Osteoblast (primary cell): ENCODE measurements at places on chromosomes 11 and 22. TPM values are rescaled to one million over a fixed set of nuclear protein-coding genes. Genes with fewer than 3 reads are reported as not detected.

DNA sequence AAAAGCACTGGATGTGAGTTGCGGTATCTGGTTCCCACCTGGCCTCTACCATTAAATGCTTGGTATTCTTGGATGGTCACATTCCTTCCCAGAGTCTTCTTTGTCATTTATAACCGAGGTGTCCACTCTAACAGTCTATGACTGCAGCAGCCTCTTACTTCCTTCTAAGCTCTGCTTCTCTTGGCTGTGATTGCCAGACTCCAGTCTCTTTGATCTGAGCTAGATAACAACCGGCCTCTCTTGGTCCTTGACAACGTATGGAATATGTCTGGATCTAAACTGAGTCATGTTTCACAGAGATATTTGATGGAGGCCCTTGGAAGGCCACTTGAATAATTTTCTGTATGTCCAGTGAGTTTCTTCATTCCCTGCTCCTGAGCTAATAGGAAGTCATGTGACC lies 141.6 kb upstream of the TENM4 start:
- no peaks in the 10 kb centered on the region for H3K27me3 ChIP-seq
- DNase-seq = no peak
- no peaks in the 10 kb centered on the region for H3K36me3 ChIP-seq
- H3K4me3 ChIP-seq = no peak overlapping the region
- H3K27ac ChIP-seq = no peak overlapping the region
- H3K4me1 ChIP-seq = no peaks in the 10 kb centered on the region

GRCh38 chr11:2588809-2589537 lies 110.8 kb downstream of the KCNQ1OT1 start:
- H3K27ac ChIP-seq = no peak overlapping the region
- no peaks in the 10 kb centered on the region for H3K27me3 ChIP-seq
- no peak overlapping the region for H3K4me3 ChIP-seq
- no peaks in the 10 kb centered on the region for H3K36me3 ChIP-seq
- peak; percentile 57 for DNase-seq
- H3K4me1 ChIP-seq = no peaks in the 10 kb centered on the region

- H3K4me3 ChIP-seq = no peak overlapping the region
- no peaks in the 10 kb centered on the region for H3K27me3 ChIP-seq
- no peaks in the 10 kb centered on the region for H3K36me3 ChIP-seq
- DNase-seq = no peak
- H3K4me1 ChIP-seq = no peaks in the 10 kb centered on the region
Measured at GRCh38 chr11:82082976-82083375, 650.7 kb downstream of the FAM181B start.

DNA sequence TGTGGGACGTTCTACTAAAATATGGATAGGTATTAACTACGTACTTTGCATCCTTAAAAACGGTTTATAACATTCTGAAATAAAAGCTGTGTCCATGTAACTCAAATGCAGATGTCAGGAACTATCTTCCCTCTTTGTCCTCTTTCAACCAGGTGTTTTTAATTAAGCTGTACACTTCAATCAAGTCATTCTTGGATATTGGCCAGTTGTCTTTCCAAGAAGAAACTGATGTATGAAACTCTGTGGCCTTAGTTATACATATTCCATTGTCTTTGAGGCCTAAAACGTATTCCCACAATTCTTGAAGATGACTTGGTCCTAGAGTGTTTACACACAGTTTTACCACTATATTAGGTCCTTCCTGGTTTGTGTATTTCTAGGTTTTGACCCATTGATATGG lies 249.0 kb upstream of the CNTN5 start:
- no peak for DNase-seq
- no peak overlapping the region for H3K27ac ChIP-seq
- H3K4me3 ChIP-seq = no peak overlapping the region
- H3K27me3 ChIP-seq = no peaks in the 10 kb centered on the region

- H3K4me1 ChIP-seq = peaks cover 31% of the 10 kb centered on the region
- peak overlapping the region; percentile 49 for H3K4me3 ChIP-seq
- peak overlapping the region; percentile 40 for H3K27ac ChIP-seq
- DNase-seq = peak; percentile 88
Measured at GRCh38 chr11:116930177-116930576, 92.8 kb upstream of the APOA1 start.

DNA sequence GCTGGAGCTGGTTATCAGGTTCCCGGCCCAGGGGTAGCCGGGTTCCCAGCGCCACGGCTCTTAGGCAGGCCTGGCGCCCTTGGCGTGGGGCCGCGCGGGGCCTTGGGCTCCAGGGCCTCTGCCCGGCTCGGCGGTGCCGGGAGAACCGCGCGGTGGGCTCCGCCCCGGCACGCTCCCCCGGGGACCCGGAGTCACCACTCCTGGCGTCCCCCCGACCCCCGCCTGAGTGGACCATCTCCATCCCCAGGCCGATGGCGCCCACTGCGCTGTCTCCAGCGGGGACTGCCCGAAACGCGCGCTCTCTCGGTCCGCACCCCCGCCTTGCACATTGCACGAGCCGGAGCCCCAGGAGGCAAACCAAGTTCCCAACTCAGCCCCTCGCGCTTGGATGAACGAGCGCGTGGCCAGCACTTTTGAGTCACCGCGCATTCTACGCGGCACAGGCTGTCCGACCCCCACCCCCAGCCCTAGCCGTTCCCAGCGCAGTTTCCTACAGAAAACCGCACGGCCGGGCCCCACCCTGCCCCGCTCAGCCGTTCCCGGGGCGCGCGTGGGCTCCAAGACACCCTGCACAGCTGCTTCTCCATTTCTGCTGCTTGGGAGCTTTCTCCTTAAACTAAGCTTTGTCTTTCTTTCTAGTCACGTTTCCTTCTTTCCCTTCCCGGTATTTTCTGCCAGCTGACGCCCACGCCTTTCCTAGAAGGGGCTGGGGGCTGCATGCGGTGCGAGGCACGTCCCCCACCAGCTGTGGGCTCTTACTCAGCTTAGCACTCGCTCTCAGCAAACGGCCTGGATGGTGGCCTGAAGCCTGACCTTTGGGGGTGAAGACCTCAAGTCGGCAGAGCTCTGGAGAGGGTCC lies 650 bp upstream of the CHID1 start:
- peak; percentile 96 for DNase-seq
- peak overlapping the region; percentile 51 for H3K27ac ChIP-seq
- H3K27me3 ChIP-seq = no peaks in the 10 kb centered on the region
- H3K4me3 ChIP-seq = peak overlapping the region; percentile 96

ELFN2 gene
- under 0.01 and 0.29 TPM in 2 replicates for total RNA-seq
